ENCODE measurements at places on chromosomes 16 and 17.

- DNase-seq = no peak
These were observed 2.5 kb downstream of the KRT32 start for GRCh38 chr17:41464682-41465081.

GRCh38 chr16:23164736-23165135, 15.5 kb upstream of the USP31 start:
- DNase-seq = no peak

DNA sequence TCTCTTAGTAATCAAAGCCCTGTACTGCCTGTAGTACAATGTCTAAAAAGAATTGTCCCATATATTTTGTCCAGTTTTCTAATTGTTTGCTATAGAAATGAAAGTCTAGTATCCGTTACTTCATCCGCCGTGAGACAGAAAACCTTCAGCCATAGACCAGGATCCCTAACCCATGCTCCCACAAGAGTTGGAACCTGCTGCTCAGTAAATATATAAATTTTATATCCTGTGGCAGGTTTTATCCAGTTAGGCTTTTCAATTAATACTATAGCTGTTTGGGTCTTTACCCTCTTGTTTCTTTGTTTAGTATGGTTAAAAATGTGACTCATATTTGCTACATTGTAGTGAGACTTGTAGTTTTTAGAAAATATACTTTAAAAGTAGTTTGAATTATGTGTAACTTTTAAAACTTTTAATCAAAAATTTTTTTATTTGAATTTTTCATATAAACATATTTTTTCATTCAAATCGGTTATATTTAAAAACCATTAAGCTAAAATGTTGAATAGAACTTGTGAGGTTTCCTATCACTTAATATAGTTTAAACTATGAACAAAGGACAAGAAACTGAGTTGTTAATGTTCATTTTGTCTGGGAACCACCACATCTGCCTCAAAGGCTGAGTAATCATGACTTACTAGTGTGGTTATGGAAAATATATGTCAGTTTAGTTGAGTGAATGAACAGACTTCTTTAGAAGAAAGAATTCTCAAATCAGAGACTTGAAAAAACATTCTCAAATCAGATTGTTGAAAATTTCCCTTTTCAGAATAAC, 54.8 kb downstream of the VMP1 start:
- DNase-seq = no peak

GRCh38 chr17:47820033-47820789, 1.4 kb downstream of the OSBPL7 start:
- DNase-seq = no peak

DNA sequence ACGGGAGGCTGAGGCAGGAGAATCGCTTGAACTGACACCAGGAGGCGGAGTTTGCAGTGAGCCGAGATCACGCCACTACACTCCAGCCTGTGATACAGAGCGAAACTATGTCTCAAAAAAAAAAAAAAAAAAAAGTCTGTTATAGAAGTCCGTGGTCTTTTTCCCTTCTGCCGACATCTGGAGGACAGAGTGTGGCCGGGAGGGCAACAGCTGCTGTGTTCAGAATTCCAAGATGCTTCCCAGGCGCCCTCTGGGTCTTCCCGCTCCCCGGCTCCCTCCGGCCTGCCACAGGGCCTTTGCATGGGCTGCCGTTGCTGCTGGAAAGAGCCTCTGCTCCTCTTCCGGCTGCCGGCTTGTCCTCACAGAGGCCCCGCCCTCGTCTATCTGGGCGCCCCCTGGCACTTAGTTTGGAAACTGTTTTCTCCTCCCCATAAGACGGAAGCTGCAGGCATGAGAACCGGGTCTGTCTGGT, 2.4 kb upstream of the CACNA1H start:
- peak; percentile 39 for DNase-seq

DNA sequence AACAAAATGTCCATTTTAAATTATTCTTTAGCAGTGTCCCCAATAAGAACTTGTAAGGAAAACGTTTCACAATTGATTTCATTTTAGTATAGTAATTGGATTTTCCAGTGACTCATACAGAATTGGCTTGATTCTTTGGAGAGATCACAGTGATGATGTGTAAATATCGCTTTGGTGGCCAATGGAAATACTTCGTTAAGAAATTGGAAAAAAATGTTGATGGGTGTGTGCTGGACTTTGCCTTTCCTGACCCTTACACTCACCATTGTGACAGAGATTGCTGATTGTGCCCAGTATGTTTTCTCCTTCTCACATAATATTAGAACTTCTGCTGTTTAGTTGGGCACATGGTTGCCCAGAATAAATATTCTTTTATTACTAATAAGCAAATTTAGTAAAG, 7.4 kb upstream of the EFCAB13 start:
- DNase-seq = no peak

DNA sequence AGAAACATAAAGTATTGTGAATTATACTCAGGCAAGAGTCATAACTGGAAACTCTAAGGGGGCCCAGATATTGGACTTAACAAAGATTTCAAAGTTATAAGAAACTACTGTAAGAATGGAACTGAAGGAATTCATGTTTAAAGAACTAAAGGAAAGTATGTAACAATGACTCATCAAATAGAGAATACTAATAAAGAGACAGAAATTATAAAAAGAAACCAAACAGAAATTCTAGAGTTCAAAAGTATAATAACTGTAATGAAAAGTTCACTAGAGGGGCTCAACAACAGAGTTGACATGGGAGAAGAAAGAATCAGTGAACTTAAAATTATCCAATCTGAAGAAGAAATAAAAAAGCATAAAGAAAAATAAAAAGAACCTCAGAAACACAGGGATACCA, 55.4 kb downstream of the ADCY9 start:
- DNase-seq = no peak

All from stimulated activated CD8-positive, alpha-beta memory T cell treated with anti-CD3 and anti-CD28 coated beads, Interleukin-4, amount 100 ng/mL, for 48 hours (primary cell).